GM12891 (cell line): ENCODE measurements at places on chromosomes 6 and 20.

DNA sequence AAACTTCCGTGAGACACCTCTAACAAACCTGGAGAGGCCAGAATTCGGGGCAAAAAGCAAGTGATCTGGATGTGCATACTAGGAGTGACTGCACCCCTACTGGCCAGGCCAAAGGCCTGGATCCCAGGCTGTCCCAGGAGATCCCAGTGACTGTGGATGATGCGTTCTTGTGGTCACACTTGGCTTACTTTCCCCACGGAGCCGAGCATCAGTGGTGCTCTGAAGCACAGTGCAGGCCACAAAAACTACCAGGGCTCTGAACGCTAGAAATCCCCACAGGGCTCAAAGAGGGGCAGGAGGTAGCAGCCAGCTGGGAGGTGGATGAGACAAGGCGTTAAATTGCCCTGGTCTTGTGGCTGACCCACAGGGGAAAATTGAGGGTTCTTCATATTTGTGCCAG, 7.1 kb downstream of the TRIM26 start:
- DNase-seq: no peak

GRCh38 chr6:20718705-20719653, 184.7 kb downstream of the CDKAL1 start:
- no peak for DNase-seq

- DNase-seq: no peak
Observed at GRCh38 chr20:32069711-32070110, 17.7 kb downstream of the HCK start.

DNA sequence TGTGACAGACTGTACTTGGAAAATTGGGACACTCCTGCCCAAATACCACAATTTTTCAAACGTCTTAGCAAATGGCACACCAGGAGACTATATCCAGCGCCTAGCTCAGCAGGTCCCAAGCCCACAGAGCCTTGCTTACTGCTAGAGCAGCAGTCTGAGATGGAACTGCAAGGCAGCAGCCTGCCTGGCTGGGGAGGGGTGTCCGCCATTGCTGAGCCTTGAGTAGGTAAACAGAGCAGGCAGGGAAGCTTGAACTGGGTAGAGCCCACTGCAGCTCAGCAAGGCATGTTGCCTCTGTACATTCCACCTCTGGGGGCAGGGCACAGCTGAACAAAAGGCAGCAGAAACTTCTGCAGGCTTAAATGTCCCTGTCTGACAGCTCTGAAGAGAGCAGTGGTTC, 1003.3 kb upstream of the MAP3K7 start:
- no peak for DNase-seq

DNA sequence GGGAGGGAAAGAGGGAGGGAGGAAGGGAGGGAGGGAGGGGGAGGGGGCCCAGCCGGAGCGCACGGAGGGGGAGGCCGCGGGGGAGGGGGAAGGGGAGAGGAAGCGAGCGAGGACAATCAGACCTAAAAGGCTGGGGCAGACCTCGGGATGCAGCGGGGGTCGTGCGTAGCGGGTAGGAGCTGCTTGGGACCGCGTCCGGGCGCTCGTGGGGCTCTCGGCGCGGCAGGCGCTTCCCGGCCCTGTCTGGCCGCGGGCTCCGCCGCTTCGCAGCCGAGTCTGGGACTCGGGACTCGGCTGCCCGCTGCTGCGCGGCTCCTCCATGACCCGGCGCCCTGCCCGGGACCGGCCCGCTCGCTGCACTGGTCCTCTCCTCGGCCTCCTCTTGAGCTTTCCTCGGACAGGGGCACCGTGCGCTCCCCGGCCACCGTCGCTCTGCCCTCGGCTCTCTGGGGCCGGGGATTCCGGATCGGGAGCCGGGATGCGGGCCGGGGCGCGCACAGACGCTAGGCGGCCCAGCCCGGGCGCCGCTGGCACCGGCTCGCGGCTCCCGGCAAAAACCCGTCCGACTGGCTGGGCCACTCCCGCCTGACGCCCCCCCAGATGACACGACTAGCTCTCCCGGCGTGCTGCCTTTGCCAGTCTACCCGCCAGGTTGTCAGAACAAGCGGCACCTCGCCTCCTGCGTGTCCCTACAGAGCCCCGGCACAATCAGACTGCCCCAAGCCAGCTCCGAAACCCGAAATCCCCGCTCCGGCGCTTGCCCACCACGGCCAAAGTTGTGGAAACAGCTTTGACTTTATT, 2.2 kb downstream of the TFAP2A start:
- DNase-seq: no peak

GRCh38 chr20:62624719-62625453, 17.4 kb upstream of the SLCO4A1 start:
- no peak for DNase-seq

DNA sequence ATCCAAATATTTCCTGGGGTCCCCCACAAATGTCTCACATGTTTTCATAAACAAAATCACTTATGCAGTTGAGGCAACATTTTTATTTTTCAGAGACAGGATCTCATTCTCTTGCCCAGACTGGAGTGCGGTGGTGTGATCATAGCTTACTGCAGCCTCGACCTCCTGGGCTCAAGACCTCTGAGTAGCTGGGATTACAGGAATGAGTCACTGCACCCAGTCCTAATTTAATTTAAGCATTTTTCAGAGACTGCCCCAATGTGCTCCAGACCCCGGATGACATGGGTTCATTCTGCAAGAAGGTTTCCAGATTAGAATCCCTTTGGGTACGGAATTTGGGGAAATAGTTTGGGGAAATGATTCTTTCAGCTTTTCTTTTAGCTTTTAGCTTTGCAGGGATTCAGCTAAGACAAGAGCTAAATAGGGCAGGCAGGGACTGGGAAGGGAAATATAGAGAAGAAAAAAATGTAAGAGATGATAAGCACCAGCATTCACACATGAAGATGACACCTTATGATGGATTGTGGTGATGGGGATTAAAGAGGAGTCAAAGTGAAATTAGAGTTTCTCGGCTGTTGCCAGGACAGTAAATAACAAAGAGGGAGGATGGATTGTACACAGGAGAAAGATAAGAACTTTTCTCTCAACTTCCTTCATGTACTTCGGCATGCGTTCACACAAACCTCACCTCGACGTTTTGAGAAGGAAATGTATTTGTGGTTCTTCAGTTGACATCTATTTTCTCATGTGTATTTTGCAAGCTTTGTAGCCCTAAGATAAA, 169.4 kb upstream of the TAB2 start:
- no peak for DNase-seq

DNA sequence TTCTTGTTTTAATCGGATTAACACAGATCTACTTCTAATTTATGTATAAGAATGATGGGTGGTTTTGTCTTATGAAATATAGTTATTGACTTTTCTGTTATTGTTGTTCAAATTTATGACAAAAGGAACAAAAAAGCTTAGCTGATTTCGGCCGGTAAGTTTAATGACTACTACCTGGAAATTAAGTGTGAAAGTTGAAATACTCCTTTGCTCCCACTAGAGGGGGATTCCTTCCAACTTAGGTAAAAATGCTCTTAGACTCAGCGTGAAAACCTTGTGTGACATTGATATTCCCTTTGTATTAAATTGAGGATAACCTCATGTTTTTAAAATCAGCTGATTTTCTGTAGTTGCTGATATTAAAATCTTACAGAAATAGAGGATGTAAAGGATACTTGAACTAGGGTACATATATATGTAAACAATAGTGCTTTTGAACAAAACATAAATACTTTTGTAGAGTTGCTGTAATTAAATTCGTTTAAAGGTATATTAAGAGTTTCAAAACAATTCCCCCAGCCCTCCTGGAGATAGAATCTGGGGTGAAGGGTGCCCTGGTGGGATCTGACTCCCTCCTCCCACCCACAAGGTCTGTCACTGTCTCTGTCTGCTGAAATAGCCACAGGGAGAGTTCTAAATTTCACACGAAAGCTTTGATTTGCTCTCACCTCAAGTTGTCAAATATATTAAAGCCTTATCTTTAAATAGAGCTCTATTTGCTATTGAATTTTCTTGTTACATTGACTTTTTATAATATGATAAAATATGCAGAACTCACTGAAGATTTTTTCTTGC, 257.5 kb downstream of the ARID1B start:
- DNase-seq: no peak

- DNase-seq: no peak
Observed at GRCh38 chr6:156347656-156348055, 429.5 kb upstream of the ARID1B start.

DNA sequence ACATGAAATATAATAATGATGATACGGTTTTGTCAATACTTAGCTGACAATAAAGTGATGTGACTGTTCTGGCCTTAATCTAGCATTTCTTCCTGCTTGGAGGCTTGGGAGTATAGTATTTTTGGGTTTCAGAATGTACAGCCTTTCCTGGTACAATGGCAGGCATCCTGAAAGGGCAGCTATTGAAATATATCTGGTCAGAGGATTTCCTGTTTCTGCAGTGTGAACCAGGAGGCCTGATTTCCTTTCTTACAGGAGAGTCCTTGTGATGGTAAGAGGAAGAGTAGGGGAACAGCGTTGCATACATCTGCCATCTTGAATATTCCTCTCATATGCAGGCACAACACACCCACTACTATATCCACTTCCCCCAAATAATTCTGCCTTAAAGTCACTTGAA, 93.7 kb downstream of the MYO6 start:
- DNase-seq: no peak

- no peak for DNase-seq
Observed at GRCh38 chr20:49424536-49424935, 57.9 kb downstream of the KCNB1 start.

DNA sequence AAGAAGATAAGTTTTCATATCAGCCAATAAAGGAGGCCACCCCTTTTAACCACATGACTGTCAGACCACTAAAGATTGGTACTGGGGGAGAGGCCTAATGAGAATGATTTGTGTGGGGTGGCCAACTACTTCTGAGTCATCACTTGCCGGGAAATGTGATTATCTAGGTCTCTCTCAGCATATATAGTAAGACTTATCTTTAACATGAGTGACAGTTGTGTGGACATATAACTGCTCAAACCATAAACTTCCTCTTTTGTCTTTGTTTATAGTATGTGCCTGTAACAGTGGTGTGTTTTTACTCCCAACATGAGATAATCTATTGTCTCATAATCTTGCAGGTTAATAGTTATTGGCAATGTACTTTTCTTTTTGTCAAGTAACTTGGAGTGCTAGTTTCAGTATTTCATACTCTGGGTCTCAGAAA, 312.4 kb downstream of the CDKAL1 start:
- DNase-seq: peak; percentile 2

GRCh38 chr6:26302941-26303559, 61.9 kb upstream of the BTN3A2 start:
- DNase-seq: no peak

DNA sequence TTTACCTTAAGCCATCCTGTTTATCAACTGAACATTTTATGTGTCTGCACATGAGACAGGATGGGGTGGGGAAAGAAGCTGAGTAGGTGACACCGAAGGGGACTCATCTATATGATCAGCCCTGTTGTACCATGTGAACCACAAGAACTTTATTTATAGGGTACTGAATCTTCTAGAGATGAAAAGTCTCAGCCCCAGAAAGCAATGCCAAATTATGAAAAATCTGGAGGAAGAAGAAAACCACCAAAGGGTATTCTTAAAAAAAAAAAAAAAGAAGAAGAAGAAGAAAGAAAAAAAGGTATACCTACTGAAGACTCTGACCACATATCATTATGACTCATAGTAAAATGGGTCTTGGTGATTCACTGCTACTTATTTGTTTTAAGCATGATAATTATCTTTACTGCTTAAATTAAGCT, 39.8 kb upstream of the HBS1L start:
- no peak for DNase-seq

GRCh38 chr6:44194326-44194725, 22.4 kb upstream of the MYMX start:
- DNase-seq: no peak

DNA sequence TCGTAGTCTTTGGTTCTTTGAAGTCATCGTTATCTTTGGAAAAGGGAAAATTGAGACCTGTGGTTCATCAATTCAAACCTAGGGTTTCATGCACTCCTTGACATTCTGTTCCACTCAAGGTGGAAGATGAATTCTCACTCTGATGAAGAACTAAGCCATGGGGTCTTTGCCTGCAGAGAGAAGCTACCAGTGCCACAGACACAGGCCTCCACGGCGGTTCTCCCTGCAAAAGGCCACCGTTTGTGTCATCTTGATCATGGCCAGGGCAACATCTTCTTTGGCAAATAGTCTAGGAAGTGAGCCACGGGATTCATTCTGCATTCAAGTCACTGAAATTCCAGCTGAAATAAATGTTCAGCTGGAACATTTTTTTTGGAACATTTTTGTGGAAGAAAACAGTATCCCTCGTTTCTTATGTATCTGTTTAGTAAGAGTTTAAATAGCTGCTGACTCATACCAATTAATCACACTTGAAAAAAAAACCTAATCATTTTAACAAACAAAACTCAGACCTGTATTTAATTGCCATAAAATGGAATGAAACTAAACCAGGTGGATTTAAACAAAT, 206.0 kb upstream of the FOXQ1 start:
- no peak for DNase-seq

- no peak for DNase-seq
Observed at GRCh38 chr6:51842061-51842803, 245.2 kb downstream of the PKHD1 start.

DNA sequence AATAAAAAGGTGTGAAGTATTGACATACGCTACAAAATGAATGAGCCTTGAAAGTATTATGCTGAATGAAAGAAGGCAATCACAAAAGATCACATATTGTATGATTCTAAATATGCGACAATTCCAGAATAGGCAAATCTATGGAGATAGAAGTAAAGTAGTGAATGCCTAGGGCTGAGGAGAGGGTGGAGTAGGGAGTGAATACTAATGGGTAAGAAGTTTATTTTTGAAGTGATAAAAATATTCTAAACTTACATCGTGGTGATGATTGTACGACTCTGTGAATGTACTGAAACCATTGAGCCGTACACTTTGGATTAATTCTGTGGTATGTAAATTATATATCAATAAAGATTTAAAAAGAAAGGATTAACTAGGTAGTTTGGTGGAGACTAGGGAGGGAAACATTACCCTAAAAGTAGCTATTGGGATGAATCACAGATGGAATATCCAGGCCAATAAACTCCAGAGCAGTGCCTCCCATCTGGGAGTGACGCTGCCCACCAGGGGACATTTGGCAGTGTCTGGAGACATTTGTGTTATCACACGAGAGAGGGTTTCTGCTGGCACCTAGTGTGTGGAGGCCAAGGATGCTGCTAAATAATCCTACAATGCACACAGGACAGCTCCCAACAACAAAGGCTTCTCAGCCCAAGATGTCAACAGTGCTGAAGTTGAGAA, 214.2 kb upstream of the PCSK2 start:
- no peak for DNase-seq

DNA sequence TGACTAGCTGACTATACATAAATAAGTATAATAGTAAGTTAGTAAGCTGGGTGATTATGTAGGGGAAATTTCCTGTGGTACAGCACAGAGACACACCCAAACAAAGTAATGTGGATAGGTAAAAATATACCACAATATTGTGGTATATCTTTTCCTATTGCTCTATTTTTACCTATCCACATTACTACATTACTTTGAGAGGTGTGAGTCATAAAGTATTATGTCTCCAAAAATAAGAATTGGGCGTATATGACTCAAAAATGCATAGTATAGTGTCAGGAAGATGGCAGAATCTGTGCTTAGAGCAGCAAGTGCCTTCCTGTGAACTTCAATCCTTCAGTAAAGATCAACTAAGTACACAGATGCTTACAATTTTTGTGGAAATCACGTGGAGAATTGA, 2.7 kb upstream of the SIRPG start:
- no peak for DNase-seq

GRCh38 chr6:107633680-107634323, 143.9 kb downstream of the SOBP start:
- no peak for DNase-seq
